Fibroblast of gingiva (primary cell): ENCODE measurements at places on chromosomes 5 and 9.

DNA sequence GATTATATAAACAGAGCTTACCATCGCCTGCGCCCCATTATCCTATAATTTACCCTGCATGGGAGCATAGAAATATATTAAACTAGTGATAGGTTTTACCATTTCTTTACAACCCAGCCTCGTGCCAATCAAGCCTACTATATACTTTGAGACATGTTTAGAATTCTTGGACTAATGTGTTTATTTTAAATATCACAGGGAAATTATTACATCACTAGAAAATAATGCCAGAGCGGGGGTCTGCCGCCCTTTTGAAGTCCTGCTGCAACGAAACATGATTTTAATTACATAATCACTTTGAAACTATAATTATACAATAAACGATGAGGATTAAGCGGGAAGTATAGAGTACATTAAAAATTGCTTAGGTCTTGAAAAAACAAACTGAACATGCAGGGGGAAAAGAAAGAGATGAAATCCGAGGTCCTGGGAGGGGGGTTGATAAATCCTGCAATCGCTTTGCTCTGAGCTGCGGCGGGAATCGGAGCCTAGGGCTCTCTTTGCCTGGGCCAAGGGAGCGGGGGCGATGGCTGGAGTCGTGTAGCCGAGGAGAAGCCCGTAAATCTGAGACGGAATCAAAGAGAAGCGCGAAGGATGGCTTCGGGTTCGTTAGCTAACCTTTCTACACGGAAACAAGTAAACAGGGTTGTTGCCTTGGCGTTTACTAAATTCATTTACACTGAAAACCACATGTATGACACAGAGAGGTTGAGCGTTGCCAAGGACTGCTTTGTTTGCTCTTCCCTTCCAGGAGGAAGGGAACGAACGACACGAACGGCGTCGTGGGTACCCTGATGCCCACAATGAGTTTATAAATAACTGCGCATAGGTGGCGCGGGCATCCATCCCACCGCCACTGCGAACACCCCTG lies 127.6 kb downstream of the TMEM174 start:
- peak; percentile 17 for DNase-seq

- DNase-seq = peak; percentile 18
These were observed 1.2 kb upstream of the SLC4A9 start for GRCh38 chr5:140358738-140359310.

DNA sequence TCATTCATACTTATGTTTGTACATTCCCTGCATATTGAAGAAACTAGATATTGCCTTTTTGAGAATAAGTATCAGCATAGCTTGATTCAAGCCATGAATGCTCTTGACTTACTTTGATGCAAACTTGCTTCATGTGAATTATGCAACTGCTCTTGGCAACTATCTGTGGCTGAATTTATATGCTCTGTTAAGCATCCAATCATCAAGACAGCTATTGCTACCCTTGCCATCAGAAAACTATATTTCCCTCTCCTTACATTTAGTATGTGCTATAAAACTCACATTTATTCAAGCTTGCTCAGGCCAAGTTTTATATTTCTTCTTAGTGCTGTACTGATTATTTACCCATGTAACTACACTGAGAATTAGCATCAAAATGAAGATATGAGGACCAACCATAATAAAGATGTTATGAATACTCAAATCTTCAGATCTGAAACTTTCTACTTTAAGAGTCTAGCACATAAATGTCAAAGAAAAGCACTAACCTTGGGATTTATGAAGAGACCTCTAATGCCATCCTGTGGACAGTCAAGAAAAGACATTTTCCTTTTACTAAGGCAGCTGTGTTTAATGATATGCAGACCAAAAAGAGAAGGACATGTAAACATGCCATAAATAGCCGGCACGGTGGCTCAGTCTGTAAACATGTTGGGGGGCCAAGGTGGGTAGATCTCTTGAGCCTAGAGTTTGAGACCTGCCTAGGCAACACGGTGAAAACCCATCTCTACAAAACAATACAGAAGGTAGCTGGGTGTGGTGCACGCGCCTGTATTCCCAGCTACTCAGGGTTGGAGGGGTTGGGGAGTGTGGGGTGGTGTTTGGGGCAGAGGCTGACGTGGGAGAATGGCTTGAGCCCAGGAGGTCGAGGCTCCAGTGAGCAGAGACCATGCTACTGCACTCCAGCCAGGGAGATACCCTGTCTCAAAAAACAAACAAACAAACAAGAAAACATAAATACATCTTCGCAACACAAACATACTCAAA lies 267.0 kb upstream of the TYRP1 start:
- DNase-seq = no peak

GRCh38 chr9:124941679-124942561 lies 1.0 kb upstream of the GOLGA1 start:
- peak; percentile 59 for DNase-seq

DNA sequence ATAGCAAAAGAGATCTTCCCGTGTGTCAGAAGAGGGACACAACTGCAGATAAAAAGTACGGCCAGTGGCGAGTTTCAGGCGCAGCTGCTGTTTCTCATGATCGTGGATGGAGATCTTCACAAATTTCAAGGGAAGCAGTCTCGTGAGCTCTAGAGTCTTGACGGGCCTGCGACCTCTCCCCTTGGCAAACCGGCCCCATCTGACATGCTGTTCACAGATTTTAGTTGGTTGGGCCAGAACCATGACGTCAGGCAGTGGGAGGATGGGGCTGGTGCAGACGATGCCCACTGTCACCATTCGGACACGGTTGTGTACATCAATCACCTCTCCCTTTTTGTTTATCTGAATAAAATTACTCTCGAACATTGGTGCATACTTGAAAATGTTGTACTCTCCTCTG lies 396 bp downstream of the GARIN3 start:
- DNase-seq = no peak

- peak; percentile 58 for DNase-seq
These were observed 11.4 kb downstream of the VDAC1 start for GRCh38 chr5:133993185-133993936.

DNA sequence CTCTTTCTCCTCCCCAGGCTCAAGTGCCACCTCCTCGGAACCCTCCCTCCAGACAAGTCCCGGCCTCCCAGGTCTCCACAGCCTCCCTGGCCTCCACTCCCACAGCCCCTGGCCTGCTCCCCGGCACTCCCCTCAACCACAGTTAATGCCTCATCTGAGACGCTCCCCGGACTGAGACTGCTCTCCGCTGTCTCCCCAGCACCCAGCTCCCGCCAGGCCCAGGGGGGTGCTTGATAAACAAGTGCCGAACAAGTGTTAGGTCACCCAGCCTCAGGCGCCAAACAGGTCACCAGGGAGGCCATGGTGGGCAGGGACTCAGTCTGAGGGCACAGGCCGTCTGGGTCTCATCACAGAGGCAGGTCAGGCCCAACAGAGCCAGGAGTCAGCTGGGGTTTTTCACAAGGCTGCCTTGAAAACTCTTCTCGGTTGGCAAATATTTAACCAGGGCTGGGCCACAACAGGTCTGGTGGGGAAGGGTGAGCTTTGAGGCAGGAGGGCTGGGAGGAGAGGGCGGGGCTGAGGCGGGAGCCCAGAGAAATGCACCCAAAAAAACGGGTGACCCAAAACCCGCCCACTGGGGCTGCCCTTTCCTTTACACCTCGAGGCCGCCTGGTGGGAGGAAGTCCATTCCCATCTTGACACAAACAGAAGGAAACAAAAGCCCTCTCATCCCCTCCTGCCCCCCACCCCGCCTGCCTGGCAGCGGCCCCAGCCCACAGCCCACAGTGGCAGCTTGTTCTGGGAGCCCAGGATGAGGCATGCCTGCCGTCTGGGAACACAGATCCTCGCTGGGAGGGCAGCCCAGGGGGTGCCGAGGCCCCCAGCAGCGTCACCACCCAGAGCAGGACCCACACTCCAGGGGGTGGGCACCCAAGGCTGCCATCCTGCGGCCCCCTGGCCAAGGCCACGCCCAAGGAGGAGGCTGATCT lies 66.6 kb upstream of the STXBP1 start:
- DNase-seq = peak; percentile 72

DNA sequence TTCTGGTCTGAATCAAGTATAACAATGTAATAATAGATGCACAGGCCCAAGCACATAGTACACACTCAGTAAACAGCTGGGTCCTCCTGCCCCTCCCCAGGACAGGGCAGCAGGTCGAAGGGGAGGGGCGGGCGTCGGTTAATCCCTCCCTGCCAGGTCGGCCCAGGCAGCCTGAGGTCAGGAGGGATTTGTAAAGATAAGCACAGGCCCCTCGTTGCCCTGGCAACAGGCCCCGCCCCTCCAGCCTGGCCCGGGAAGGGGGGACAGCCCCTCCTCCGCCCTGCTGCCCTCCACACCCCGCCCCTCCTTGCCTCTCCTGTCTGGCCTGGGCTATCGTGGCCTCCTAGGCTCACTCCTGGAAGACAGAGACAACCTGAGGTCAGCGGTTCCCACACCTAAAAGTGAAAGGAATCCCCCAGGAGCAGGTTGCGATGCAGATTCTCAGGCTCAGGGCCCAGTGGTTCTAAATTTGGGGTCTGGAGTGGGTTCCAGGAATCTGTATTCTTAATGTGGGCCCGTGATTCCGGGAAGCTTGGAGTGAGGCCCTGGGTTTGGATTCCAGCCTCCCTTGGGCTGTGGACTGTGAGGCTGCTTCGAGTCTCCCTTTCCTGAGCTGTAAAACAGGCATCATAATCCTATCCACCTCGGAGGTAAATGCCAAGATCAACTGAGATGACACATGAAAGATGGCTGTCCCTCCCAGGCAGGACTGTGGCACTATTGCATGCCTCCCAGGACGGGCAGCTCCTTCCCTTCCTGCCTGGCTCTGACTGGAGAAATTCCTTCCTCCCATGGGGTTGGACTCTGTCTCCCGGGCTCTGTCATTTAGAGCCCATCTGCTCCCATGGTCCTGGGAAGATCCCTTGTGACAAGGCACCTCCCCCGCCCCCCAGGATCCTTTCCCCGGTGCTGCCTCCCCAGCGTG lies 4.4 kb downstream of the CRB2 start:
- DNase-seq = no peak

GRCh38 chr5:56160723-56161438 lies 72.2 kb downstream of the ANKRD55 start:
- no peak for DNase-seq

DNA sequence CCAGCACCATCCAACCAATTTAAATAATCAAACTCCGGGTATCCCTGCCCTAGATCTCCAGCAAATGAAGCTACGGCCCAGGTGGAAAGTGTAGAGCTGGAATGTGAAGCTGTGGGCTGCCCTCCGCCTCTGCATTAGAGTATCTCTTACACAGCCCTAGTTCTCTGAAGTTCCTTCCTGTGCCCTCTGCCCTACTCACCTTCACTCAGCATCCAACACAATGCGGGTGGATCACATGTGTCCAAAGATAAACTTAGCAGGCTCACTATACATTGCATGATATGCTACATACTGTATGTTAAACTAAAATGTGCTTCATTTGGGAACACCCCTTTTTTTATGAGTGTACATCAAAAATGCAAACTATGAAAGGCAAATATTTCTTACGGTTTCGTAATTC lies 70.0 kb upstream of the RAD23B start:
- DNase-seq = no peak

DNA sequence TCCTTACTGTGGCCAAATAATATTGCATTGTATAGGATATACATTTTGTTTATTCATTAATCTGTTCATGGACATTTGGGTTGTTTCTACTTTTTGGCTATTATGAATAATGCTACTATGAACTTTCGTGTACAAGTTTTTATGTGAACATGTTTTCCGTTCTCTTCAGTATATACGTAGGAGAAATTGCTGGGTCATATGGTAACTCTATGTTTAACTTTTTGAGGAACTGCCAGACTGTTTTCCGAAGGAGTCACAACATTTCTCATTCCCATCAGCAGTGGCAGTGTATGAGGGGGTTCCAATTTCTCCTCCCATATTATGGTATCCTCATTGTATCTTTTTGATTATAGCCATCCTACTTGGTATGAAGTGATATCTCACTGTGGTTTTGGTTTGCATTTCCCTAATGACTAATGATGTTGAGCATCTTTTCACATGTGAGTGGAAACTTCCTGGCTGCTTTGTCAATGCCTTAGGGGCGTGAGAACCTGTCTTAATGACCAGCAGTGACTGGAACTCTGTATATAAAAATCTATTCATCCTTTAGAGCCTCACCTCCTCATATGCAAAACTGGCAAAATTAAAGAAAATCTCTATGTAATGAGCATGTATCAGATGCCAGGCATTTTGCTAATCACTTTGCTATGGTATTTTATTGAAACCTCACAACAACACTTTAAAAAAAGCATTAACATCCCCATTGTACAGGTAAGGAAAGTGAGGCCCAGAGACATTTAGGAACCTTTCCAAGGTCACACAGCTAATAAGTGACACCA lies 47.8 kb upstream of the TGFBR1 start:
- DNase-seq = peak; percentile 5

GRCh38 chr9:125261501-125262293 lies at the start of gene GAPVD1:
Gene GAPVD1, plus strand, starts transcription at chr9:125261826. Its CDS starts 37,096 bp downstream, at chr9:125298922.
- peak; percentile 87 for DNase-seq

- peak; percentile 52 for DNase-seq
These were observed at the start of gene PCDHGB3 for GRCh38 chr5:141369994-141370848. Gene PCDHGB3, plus strand, starts transcription at chr5:141370242. Its CDS starts 153 bp downstream, at chr5:141370395.

- DNase-seq = no peak
These were observed 12.5 kb upstream of the PARP8 start for GRCh38 chr5:50653946-50654345.
